ENCODE measurements at places on chromosomes 2 and 18.

GRCh38 chr18:9659499-9660375 lies 45.4 kb upstream of the PPP4R1 start:
- DNase-seq = no peak

- no peak for DNase-seq
These were observed 123.9 kb downstream of the RDH14 start for GRCh38 chr2:18436503-18437005.

DNA sequence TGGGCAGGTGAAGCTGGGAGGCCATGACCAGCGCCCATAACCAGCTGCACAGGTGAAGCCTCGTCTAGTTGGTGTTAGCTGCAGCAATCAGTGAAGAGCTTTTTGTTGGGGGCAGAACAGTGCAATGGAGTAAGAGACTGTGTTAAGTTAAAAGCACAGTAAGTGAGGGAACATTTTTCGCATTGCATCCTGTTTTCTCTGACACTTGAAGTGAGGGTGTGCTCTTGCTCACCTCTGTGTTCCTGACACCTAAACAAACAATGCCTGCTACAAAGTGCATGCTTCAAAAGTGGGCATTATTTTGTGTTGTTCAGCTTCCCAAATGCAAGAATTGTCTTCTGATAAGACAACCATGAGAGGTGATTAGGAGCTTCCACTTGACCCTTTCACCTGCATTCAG lies 324.0 kb upstream of the ACVR2A start:
- DNase-seq = no peak

- no peak for DNase-seq
These were observed 2.5 kb downstream of the PXDN start for GRCh38 chr2:1741851-1742250.

GRCh38 chr2:34353509-34354113 lies 754.5 kb upstream of the FAM98A start:
- DNase-seq = no peak

DNA sequence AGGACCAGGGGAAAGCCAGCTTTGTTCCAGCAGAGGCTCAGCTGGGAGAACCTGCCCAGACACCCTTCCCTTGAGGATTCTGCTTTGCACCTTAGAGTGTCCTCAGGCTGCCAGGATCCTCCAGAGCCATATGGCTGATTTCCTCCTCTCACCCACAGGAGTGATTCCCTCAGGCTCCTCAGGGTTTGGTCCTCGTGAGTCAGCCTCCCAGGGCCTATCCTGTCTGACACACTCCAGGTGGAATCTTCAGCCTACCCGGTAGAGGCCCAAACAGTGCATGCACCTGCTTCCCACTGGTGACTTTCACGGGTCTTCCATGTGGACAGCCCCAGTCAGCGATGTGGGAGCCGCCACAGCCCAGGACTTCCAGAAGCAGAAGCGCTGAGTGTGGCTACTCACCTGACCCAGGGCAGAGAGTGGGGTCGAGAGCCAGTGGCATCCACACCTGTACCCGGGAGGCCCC lies 73.3 kb downstream of the TFCP2L1 start:
- DNase-seq = no peak

DNA sequence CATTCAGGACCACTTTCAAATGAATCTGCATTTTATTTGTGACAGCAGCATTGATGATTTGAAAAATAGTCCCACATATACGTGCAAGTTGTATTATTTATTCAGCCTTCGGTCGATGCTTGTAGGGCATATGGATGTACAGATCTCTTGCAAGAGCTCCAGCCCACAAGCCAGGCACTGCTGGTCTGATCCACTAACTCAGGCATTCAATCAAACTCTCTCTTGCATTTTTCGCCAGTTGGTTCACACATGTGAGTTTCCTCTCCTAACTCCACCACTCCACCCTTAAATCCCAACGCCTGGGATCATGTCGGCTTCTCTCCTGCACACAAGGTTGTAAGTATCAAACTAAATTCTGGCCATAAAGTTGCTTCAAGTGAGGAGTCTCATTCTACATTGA lies 318.7 kb downstream of the CYP26B1 start:
- no peak for DNase-seq

- no peak for DNase-seq
These were observed 301.7 kb downstream of the EIPR1 start for GRCh38 chr2:3075991-3076340.

DNA sequence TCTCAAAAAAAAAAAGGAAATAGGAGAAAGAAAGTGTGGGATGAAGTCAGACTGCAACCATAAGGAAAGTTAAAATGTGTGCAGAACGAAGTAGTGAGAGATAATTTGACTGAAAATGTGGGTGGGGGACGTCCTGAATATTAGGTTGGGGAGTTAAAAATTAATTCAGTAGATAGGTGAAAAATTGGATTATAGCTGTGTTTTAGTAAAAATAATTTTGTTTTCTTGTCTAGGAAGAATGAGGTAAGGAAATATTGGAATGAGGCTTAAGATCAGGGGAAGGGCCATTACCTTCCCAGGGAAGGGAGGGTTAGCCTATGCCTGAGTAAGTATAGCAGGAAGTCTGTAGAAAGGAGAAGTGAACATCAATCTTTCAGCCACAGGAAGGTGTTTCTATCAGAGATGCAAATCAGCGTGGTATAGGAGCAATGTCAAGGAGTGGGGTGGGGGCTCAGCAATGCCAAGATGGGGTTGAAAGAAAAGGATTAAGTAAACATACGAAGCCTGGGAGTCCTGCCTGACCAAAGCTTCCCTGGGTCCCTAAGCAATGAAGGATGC lies 250.9 kb downstream of the PIEZO2 start:
- no peak for DNase-seq

DNA sequence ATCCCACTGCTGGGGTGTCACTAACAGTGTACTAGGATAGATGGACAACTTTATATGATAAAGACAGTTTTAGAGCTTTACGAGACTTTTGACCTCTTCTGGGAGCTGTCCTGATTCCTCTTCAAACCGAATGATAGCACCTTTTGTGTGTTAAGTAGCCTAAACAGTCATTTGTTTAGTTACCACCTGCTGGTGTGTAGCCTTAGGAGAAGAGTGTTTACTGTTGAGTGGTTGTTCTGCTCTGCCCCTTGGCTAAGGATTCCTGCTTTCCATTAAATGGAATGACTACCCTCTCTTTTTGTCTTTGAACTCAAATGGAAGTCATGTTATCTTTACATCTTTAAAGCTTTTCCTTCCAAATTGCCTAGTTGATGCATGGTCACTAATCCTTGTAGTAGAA lies 28.0 kb upstream of the MGAT5 start:
- no peak for DNase-seq

- DNase-seq = no peak
These were observed 5.0 kb upstream of the SMAD2 start for GRCh38 chr18:47935321-47936055.

DNA sequence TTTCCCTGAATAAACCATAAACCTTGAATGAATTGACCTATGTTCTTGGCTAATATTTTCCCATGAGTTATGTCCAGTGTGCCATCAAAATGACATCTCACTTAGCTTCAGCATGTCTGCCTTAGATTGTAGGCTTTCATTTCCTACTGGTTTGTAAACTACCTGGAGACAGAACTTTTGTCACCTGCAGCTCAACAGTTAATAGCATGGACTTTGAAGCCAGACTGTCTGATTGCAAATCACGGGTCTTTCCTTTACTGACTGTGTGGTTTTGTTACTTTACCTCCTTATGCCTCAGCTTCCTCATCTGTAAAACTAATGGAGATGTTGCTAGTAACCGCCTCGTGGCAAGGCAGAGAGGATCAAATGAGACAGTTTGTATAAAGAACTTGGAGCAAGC lies 187.1 kb downstream of the SUCLG1 start:
- DNase-seq = no peak

DNA sequence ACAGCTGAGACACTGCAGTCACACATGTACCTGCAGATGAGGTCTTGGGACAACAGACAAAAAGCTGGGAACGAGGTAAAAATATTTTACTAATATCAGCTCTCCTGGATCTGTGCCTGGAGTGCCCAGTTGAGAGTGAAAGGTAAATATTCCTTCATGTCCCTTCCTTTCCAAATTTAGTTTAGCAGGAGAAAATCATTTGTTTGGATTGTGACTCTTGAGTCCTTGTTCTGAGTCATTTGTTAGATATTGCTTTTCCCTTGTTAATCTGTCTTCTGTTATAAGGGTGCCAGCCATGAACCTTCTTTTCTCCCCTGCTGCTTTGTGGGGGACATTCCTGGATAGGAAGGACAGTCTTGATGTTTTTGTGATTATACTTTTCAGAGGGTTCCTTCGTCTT lies 329.2 kb downstream of the DSC3 start:
- no peak for DNase-seq

- peak; percentile 54 for DNase-seq
These were observed 315.5 kb upstream of the MYT1L start for GRCh38 chr2:2646433-2647051.

GRCh38 chr2:222613715-222614331 lies 42.1 kb downstream of the FARSB start:
- DNase-seq = peak; percentile 47

GRCh38 chr18:40006634-40007033 lies 1948.4 kb upstream of the PIK3C3 start:
- DNase-seq = no peak

- DNase-seq = peak; percentile 53
These were observed 283.0 kb downstream of the MYCN start for GRCh38 chr2:16223161-16223840.

GRCh38 chr2:3121601-3122000 lies 256.0 kb downstream of the EIPR1 start:
- DNase-seq = no peak

DNA sequence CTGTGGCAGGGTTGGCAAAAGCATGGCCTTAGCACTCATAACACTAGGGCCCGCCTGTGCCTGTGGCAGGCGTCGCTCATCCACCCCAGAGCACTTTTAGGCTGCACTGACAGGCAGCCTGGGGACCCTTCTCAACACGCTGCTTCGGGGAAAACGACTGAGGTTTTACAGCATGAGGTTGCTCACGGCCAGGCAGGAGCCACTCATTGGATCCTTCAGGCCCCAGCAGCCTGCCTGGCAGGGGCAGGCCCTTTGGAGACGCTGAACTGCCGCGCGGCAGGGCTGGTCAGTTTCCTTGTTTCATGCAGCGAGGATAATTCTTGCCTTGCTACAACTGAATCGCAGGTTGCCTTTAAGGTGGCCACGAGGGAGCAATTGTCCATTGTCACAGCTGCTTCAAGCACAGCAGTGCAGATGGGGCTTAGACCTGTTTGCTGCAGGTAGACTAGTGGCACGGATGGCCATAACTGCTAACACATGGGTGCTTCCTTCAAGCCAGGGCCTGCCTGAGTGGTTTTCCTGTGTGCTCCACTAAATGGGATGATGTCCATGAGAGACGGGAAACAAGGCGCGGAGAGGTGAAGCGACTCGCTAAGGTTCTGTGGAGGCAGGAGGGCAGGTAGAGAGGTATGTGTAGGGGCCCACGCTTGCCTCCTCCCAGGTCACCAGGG lies 49.9 kb upstream of the HS6ST1 start:
- DNase-seq = no peak

DNA sequence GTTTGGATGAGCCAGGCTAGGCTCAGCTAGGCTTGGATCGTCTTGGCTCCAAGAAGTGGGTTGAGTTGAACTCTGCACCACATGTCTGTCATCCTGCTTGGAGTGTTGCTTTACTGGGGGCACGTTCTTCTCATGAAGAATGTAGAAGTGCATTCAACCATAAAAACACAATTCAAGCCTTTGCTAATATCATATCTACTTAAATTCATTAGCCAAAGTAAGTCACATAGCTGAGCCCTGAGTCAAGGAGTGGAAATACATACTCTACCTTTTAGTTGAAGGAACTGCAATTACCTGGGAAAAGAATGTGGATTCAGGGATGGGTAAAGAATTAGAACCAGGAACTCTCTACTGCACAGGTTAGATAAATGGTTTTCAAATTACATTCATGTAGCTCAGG lies 360.4 kb upstream of the KCNH7 start:
- no peak for DNase-seq

DNA sequence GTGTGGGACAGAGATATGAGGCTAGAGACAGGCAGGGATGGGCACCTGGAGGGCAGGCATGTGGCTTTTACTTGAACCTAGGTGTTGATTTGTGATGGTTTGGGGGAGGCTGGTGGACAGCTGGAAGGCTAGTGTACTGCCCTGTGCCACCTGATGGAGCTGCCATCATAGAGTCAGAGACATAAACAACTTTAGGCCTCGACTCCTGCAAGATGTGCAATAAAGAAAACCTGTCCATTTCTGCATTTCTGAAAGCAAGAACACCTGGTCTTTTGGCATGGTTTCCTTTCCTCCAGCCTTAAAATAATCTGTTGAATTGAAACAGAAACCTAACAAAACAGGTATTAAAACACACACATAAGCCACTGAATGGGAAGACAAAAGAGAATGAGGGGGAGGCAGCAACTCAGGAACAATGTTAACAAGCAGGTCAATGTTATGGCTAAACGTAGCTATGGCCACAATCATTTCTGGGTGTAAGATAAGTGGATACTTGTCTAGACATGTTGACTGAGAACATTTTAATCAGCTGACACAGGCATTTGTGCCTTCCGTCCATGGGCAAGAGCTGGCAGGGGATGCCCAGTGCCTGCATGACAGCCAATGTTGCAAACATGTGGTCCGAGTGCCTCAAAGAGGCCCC lies 87.8 kb downstream of the KCTD1 start:
- no peak for DNase-seq

DNA sequence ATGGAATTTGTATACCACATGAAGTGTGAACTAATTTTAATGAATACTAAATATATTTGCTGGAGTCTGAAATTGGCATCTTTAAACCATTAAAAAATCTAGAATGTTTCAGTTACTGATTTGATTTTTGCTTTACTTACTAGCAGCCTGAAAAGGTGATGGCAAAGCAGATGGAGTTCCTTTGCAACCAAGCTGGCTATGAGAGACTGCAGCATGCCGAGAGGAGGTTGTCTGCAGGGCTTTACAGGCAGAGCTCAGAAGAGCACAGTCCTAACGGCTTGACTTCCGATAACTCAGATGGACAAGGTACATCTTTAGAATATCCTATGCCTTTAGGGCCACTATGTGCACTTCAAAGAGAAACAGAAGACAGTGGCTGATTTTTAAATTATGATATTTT lies 36.5 kb downstream of the NAB1 start:
- DNase-seq = no peak

DNA sequence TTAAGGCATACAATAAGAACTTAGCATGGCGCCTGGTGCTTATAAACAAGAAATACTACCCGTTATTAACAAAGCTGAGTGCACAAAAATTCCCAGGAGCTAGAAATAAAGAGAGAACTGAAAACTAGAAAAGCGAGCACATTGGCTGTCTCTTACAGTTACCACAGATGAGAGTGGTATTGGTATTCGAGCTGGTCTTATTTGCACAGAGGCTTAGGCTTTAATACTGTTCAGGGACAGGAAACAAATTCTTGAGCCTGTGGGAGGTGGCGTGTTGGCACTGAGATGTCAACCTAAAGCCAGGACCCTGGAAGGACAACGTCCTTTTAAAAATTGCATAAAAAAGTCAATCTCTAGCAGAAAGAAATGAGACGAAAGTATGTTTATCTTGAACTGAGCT lies 67.3 kb upstream of the IGFBP2 start:
- no peak for DNase-seq

DNA sequence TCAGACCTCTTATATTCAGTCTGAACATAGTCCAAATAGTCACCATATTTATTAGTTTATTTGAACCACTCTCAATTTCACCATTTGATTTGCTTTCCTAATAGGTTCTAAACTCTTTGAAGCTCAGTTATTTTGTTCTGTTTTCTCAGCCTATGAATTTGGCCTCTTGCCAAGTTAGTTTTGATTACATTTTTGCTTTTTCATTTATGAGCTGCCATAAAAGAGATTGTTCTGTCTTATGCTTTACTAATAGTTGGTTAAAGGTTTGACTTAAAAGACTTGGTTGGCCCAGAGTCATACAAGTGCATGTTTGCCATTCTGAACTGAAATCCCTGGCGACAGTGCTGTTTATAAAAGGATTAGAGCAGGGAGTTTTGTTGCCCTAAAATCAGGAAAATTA lies 85.9 kb upstream of the RANBP2 start:
- DNase-seq = no peak
